ENCODE measurements at places on chromosomes 2 and 18. TPM values are rescaled to one million over a fixed set of nuclear protein-coding genes. Genes with fewer than 3 reads are reported as not detected.

Gene SERPINB11
- not detected for total RNA-seq

Gene FBXO48
- total RNA-seq = 1.5 TPM

Gene KIF1A
- total RNA-seq = 0.18 TPM

Gene PLA2R1
- not detected for total RNA-seq

Gene CCT4
- 96.6 TPM for total RNA-seq

Gene PIEZO2
- not detected for total RNA-seq

Gene ANKRD23
- total RNA-seq = 7.6 TPM

Gene SCYGR4
- total RNA-seq = 0.99 TPM

Gene MALL
- total RNA-seq = 0.12 TPM

Gene ZNF892
- 2.4 TPM for total RNA-seq

Measured in T-helper 17 cell (primary cell).